ENCODE measurements at places on chromosomes 7 and 10.

DNA sequence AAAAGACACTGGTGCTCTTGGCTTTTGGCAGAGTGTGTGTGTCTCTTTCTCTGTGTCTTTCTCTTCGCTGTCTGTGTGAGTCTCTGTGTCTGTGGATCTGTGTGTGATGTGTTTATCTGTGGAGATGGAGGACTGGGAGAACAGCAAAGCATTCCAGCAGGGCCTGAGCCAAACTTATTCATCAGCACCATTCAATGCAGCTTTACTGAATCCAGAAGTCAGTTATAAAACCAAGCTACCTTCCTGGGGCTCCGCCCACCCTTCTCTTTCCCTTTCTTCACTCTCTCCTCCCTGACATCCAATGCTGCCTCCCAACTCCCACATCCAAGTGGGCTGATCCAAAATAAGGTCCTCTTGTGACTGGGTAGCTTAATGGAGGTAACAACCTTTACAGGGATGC, 3.9 kb downstream of the SGMS1 start:
- peak; percentile 5 for DNase-seq

DNA sequence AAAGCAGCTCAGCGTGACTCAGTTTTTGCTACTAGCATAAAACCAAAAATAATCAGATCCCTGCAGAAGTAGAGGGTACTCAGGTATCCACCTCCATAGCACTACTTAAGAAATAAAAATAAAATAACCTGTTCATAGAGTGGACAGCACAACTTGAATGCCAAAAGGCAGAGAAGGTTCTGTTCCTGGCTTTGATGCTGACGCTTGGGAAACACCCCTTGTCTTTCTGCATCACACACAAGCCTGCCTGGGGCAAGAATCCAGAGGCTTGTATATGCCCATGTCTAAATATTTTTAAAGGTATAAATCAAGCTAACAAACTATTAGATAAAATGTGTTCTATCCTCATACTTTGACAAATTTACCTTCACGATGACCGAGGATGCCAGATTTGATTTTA, 207.3 kb downstream of the KIAA1217 start:
- no peak for DNase-seq

DNA sequence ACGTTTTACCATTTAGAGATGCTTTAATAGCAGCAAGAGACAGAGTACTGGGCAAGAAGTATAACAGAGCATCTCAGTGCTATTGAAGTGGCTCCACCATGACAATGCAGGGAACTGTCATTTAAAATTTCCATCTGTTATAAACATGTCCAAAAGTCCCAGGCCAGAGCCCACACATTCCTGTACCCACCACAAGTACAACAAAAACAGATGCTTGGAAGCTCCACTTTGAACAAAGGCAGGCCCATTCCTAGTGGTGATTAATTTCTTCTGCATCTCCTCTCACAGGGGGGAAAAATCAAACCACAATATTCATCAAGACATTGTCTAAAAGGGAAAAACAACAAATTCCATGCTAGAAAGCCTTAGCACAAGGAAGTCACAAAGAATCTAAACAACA, 627.9 kb downstream of the PARD3 start:
- DNase-seq = no peak

DNA sequence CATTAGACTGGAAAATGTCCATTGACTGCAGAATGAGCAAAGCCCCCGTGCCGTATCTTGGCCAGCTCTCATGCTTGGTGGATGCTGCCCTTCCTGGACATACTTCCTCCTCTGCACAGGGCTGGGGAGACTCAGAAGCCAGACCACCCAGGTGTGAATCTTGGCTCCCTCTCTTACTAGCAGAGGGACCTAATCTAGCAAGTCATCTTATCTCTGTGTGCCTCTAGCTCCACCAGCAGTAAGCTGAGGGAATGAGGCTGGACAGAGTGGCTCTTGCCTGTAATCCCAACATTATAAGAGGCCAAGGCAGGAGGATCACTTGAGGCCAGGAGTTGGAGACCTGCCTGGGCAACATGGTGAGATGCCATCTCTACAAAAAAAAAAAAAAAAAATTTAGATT, 173.8 kb upstream of the GHITM start:
- DNase-seq = peak; percentile 23

GRCh38 chr10:22246680-22247391, 29.0 kb upstream of the EBLN1 start:
- DNase-seq = no peak

DNA sequence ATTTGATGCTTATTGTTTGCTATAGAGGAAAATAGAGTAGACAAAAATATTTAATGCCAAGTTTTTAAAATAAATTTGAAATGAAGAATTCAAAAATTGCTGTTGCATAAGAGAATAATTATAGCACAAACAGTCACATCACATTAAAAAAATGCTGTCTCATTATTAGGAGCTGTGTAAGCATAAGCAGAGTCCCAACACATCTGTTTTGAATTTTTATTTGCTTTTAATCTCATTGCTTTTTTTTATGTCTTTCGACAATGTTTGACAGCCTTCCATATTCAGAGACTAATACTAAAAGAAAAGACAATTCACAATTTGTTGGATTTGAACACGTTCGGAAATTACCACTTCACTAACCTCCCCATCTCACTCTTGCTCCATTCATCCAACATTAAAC, 143.5 kb downstream of the TFPI2 start:
- no peak for DNase-seq

DNA sequence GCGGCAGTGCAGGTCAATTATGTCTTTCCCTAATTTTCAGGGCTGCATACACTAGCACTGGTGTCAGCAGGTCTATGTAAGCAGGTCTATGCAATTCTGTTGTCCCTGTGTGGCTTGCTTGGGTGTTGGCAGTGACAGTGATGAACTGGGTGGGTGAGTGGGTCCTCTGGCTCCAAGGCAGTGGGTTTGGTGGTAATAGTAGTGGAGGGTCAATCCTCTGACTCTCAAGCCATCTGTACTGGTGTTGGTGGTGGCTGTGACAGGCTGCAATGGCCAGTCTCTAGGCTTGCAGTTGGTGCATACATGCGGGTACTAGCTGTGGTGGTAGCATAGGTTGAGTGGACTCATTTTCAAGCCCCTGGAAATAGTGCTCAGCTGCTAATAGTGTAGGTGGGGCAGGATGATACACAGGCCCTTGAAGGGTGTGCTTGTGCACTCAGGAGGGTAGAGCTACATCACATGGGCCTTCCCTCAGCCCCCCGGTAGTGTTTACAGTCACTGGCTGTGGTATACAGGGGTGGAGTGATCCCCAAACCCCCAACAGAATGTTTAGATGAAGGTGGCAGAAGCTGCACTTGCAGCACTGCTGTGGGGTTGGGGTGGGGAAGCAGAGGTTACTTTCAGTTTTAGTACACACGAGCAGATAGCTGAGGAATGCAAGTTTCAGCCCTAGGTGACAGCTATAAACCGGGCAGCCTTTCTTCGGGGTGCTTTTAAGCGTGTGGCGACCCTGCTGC, 331.3 kb downstream of the PCDH15 start:
- DNase-seq = no peak

DNA sequence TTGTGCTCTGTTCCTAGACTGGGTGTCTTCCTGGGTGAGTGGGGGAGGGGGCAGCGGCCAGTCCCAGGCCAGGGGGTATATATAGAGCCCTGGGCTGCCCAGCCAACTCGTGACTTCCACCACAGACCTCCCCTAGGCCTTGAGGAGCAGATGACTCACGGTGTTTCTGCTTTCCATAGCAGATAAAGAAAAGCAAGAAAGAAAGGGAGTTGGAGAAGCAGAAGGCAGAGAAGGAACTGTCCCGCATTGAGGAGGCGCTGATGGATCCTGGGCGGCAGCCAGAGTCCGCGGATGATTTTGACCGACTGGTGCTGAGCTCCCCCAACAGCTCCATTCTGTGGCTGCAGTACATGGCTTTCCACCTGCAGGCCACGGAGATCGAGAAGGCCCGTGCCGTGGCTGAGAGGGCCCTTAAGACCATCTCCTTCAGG, 10.1 kb downstream of the CALHM2 start:
- no peak for DNase-seq

DNA sequence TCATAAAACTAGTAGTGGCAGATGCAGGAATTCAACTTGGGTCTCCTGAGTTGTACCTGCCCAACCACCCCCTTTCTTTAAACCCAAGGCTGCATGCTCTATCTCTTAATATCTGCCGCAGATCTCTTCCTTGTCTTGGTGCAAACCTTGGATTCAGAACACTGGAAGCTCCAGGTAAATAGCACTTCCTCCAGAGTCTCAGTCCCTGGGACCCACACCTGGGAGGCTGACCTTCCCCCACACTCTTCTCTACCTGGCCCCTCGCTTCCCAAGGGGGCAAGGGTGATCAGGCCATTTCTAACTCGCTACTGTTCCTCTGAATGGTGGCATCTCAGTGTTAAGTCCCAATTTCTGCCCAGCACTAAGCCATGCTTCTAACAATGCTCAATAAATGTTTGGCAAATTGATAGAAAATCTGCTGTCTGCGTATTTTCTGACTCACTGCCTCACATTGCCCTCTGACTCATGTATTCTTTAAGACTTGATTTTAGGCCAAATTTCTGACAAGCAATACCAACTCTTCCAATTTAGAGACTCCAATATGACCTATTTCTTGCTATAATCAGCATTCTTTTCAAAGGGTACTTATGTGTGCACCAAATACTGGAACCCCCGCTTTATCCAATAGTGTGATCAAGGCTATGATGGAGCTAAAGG, 68.0 kb upstream of the PPP1R3C start:
- no peak for DNase-seq

DNA sequence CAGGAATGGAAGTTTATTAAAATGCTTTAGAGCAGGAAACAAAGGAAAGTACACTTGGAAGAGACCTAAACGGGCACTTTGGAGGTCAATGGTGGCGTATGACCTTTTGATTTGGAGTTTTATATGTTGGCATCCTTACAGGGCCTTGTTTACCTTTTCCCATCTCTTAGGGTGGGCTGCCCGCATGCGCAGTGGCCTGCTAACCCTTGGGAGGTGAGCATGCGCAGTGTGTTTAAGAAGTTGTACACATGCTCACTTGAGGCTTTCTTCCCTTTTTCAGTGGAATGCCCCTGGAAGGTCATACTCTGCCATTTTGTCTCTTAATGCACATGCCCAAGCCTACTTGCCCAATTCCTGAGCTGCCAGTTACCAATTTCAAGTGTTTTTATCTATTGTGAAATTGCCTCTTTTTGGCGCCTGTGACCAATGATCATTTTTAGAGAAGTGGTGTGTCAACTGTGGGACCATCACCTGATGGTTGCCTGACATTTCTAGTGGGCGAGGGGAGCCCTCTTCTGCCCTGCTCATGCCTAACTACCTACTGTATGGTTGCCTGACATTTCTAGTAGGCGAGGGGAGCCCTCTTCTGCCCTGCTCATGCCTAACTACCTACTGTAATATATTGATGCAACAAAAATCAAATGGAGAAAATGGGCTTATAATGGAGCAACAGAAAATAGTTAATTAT, 138.0 kb downstream of the PPP1R9A start:
- peak; percentile 52 for DNase-seq

- peak; percentile 91 for DNase-seq
Measured at GRCh38 chr7:21542891-21543527, at the start of gene DNAH11. Gene DNAH11 (plus strand): TSS chr7:21543039. CDS start chr7:21543246, 207 bp downstream.

GRCh38 chr10:132065491-132066105, at the start of gene JAKMIP3:
Gene JAKMIP3 (plus strand): TSS chr10:132065946. CDS start chr10:132104809, 38,863 bp downstream.
- DNase-seq = no peak

DNA sequence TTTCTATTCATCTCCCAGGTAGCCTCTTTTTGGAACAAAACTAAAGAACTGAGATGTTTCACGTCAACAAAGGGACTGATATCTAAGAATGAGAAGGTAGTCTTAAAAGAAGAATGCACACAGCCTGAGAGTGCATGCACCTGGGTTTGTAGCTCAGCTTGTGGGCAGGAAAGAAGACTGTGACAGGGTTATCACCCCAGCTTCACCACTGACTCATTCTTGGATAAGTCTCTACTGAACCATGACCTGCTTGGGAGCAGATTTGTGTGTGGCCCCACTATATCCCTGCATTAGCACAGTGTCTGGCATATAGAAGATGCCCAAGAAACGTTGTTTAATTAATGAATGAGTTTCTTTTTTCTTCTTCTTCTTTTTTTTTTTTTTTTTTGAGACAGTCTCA, 187.5 kb downstream of the GPAM start:
- DNase-seq = no peak

DNA sequence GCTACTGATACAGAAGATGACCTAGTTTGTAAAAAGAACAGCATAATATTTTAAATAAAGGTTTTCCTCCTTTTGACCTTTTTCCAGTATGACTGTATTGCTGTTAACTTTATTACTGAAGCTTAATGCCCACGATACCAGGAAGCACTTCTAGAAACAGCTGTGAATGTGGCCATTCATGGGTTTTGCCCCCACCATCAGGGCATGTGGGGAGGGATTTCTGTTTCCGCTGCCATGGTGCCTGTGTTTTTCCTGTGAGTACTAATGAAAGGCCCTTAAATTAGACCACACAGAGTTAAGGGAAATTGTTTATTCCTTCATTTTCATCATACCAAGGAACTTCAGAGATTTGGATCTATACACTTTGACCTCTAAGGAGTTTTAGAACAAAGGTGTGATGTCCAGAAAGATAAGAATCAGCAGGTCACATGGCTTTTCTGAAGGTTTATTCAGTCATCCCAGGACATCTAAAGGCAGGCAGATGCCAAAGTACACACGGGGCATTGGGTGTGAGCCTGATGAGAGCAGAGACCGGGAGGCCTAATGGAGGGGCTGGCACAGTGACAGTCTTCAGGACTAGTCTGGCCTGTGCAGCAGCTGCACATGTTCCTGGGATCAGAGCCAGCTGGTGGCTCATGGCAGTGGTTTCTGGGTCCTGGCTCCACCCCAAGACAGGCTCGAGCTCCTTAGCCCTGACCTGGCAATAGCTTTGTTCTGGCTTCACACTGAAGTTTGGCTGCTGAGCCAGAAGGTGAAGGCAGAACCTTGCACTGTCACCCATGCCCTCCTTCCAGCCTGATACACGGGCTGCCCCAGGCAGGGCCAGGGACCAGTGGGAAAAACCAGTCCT, 190.9 kb downstream of the REEP3 start:
- DNase-seq = peak; percentile 97

DNA sequence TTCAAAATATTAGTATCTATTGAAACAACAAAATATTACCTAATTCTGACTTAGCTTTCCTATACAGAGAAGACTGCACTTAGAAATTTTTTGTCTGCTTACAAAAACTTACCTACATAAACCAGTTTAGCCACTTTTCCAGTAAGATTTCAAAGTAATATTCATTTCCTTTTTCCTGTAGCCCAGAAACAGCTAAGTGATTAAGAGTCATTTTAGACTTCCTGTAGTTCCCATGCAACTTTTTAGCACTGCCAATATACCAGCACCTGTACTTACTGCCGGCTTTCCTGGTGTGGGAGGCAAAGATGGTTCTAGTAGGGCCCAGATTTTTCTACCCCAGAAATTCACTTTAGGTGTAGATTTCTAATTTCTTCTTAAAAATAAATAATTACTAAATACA, 21.8 kb downstream of the NT5C2 start:
- no peak for DNase-seq

GRCh38 chr7:149147072-149147751, at the start of gene ZNF398:
Gene ZNF398 (plus strand): TSS chr7:149147453. CDS start chr7:149147743, 290 bp downstream.
- peak; percentile 92 for DNase-seq

DNA sequence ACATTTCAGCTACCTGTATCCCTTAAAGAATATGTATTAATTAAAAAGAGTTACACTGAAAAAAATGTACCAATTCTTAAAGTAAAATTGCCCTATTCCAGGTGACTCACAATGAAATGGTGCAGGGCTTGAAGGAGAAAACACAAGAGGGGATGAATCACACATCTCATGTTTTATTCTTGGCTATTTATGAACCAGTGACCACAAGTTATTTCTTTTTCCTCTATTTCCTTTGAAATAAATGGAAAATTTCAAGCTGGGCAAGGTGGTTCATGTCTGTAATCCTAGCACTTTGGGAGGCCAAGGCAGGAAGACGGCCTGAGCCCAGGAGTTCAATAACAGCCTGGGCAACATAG, 106.8 kb downstream of the UBE2H start:
- DNase-seq = no peak
